ENCODE measurements at places on chromosomes 3 and 15.

GRCh38 chr3:161025911-161026310, 79.2 kb downstream of the B3GALNT1 start:
- no peak for DNase-seq

DNA sequence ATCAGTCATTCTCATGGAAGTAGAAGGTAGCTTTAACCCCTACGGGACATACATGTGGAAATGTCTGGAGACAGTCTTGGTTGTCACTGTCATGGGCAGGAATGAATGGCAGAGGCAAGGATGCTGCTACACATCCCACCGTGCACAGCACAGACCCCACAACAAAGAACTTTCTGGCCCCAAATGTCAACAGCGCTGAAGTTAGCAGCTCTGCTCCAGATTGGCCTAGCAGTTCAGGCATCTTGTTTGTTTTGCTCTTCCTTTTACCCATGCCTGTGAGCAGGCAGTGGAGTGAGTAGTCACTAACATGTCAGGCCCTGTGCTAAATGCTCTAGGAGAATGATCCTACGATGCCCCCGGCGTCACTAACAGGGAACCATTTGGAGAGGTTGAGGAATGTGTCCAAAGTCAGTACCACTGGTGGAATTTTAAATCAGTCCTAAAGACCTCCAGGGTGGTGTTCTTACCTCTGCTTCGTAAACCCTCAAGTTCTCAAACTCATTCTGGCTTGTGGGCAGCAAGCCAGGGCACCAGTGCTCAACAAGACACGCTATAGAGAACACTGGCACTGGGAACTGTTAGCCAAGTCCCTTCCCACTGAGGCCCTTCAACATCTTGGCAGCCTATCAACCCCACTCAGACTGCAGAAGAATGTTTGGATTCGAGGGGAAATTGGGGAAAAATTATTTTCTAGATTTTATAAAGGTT, 142.2 kb downstream of the FOXP1 start:
- no peak for DNase-seq

DNA sequence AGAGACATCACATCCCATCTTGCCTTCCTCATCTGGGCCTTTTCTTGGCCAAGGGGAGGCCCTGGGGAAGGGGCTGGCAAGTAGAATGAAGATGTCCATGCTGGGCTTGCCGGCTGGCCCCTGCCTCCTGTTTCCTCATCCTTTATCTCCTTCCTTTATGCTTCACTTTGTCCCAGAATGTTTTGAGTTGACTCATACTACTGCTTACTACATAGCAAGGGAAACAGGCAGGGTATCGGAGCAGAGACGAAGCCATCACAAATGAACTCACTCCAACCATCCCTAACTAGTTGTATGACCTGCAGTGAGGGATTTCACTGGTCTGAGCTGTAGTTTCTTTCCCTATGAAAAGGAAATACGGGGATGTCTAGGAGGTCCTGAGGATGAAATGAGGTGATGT, 66.0 kb downstream of the CHDH start:
- no peak for DNase-seq

DNA sequence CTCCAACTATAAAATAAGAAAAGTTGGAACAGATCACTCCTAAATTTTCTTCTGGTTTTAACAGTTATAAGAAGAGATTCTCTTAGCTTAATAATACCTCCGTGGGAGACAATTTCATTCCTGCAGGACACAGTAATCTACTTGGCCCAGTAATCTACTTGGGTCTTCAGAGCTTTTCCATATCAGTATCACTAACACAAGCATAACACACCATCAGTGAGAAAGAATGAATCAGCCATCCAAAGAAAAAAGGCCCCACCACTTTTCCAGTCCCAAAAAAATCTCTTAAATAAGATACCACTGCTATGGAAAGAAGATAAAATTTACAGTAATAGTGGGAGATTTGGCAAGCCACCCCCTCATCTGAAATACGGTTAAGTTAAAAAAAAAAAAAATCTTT, 20.2 kb downstream of the SIN3A start:
- no peak for DNase-seq

GRCh38 chr3:135268941-135269532, 474.0 kb downstream of the EPHB1 start:
- DNase-seq = no peak

- DNase-seq = peak; percentile 72
Measured at GRCh38 chr3:108838436-108838835, 15.8 kb downstream of the TRAT1 start.

- no peak for DNase-seq
Measured at GRCh38 chr3:4670352-4670751, 177.2 kb downstream of the ITPR1 start.

- DNase-seq = no peak
Measured at GRCh38 chr15:78306176-78306774, 6.9 kb upstream of the SKIC8 start.

DNA sequence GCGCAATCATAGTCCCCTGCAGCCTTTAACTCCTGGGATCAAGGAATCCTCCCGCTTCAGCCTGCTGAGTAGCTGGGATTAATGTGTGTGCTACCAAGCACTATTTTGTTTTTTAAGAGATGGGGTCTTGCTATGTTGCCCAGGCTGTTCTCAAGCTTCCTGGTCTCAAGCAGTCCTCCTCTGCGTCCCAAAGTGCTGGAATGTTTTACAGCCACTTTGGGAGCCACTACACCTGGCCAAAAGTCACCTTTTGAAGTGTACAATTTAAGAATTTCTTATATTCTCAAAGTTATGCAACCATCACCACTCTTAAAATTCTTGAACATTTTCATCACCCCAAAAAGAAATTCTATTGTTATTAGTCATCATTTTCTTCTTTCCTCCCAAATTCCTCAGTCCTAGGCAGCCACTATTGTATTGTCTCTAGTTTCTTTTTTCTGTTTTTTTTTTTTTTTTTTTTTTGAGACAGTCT, 17.8 kb downstream of the CDV3 start:
- DNase-seq = no peak

DNA sequence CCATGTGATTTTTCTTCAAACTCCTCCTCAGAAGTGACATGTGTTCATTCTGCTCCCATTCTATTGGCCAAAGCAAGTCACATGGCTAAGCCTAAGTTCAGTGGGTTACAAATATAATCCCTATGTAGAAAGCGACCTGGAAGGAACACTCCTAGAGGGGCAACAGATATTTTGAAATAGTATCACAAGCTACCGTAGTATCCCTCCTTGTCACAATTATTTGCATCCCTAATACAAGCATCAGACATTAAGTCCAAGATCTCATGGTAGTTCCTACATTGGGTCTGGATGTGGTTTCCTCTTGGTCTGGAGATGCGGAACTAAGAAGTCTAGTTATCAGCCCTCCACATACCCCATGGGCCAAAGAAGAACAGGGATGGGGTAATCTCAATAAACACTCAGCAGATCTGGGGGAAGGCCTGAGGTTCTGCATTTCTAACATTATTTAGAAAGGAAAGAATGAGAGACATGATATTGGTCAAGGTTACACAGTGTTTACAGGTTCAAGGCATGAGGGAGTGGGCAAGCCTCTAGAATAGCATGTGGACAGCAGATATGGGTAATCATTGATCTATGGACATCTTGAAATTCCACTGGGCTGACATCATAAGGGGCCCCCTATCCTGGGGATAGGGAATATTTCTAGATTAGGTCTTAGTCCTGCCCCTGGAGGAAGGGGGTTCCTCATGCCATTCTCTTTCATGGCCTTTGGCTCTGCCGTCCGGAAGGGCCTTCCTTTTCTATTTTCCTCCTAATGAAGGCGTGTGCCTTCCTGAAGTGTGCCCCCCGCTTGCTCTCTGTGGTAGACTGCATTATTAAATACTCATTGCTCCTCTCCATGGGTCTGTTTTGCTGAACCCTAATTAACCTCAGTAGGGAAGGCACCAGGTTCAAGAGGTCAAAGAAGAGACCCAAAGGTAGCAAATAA, 17.8 kb upstream of the ABHD2 start:
- DNase-seq = no peak

DNA sequence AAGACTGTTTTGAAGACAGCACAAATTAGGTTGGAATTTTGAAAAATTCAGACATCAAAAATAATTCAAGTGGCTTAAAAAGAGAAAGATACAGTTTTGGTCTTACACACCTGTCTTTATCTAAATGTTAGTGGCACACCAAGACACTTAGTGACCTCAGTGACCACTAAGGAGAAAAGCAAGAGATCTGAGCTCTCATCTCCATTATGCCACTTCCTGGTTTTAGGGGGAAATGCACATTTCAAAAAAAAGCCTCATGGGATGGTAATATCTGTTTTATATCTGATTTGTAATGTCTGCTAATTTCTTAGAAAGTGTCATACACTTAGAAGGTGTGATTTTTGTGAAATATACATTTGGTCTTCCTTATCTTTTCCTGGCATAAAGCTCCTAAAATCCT, 16.4 kb downstream of the IL12A start:
- no peak for DNase-seq

GRCh38 chr3:127655641-127656040, 17.1 kb upstream of the ABTB1 start:
- no peak for DNase-seq

GRCh38 chr3:106485217-106485616, 616.4 kb upstream of the CBLB start:
- no peak for DNase-seq

DNA sequence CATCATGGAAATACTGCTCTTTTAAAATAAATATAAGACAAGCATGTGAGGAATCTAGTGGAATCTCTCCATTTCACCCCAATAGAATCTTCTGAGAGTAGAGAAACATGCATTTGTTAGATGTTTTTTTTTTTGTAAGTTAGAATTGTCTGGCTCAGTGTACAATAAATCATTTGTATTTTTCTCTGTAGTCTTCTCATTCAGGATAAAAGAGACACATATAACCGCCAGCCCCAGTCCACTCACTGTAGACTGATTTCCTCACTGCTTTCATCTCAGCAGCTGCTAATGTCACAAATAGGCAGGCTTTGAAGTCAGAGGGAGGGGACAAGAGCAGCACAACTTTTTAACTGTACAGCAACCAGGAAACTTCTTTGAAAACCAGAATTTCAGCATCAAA, 140.2 kb upstream of the RBMS3 start:
- DNase-seq = no peak

DNA sequence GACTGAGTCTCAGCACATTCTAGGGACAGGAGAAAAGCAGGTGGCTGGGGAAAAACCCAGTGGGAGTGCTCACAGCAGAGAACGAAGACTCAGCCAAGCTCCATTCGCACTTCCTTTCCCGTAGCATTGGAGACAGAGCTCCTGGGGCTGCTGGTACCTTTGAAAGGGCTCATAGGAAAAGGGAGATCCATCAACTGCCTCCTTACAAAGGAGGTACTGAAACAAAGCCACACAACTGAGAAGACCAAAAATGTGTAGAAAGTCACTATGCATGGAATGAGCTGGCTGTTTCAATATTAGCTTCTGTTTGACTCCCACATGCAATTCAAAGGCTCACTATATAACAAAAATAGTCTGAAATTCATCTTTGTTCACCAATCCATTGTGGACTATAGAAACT, 16.9 kb downstream of the STIMATE start:
- DNase-seq = no peak

- DNase-seq = no peak
Measured at GRCh38 chr3:114538211-114538610, 244.4 kb downstream of the TIGIT start.

GRCh38 chr15:35288580-35288979, 203.5 kb upstream of the NANOGP8 start:
- no peak for DNase-seq

DNA sequence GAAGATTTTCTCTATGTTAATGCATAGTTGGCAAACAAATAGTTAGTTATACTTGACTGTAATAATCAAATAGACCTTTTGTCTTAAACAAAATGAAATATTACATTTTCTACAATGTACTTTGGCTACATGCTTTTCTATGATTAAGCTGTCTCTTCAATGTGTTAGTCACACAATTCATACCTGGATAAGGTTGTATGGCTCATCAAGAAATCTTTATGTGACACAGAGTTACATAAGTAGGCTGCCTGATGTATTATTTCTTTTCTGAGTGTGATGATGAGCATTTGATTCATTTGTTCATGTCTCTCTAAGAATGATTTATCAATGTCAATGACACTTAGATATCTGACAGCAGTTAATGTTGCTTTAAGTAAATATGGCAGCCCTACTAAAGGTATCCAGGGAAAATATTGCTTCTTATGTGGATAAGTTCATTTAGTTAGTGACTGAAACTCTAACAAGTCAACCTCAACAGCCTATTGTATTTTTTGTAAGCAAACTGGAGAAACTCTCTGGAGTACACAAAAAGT, 157.4 kb upstream of the SOX2 start:
- DNase-seq = no peak

- DNase-seq = no peak
Measured at GRCh38 chr3:151501171-151501922, 40.5 kb upstream of the IGSF10 start.

DNA sequence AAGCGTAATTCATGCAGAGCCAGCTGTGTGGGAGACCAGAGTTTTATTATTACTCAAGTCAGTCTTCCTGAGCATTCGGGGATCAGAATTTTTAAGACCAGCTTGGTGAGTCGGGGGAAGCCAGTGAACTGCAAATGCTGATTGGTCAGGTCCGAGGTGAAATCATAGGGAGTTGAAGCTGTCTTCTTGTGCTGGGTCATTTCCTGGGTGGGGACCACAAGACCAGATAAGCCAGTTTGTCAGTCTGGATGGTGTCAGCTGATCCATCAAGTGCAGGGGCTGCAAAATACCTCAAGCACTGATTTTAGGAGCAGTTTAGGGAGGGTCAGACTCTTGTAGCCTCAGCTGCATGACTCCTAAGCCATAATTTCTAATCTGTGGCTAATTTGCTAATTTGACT, 228.1 kb upstream of the ATP10A start:
- DNase-seq = no peak

GRCh38 chr15:51736751-51737521, 519 bp downstream of the LYSMD2 start:
- peak; percentile 39 for DNase-seq

- DNase-seq = no peak
Measured at GRCh38 chr3:71421475-71421819, 162.1 kb downstream of the FOXP1 start.

DNA sequence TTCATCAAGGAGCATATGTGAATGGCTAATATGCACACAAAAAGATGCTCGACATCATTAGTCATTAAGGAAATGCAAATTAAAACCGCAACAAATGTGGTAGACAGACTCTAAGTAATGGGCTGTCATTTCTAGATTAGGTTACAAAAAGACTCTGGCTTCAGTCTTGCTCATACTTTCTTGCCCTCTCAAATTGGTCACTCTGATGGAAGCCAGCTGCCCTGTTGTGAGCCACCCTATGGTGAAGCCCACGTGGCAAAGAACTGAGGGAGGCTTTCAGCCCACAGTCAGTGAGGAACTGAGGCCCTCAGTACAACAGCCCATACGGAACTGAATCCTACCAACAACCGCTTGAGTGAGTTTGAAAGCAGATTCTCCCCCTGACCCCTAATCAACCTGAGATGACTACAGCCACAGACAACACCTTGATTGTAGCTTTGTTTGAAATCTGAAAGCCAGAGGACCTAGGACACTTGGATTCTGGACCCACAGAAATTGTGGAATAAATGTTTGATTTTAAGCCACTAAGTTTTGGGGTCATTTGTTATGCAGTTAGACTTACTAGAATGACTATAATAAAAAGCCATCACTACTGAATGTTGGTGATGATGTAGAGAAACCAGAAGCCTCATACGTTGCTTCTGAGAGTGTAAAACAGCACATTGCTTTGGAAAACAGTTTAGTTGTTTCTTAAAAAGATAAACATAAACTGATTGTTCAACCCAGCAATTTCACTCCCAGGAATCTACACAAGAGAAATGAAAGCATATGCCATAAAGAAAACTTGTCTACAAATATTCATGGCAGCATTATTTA, 45.7 kb downstream of the EHHADH start:
- DNase-seq = no peak

Measured in T-helper 2 cell treated with Interferon-gamma antibody and Interleukin-4, amounts not matched to agents 5 μg/mL and 100 μg/mL, for 36 hours (primary cell).